ENCODE measurements at places on chromosomes 6 and 20. TPM values are rescaled to one million over a fixed set of nuclear protein-coding genes. Genes with fewer than 3 reads are reported as not detected.

FRS3 gene
- 7.9 TPM for total RNA-seq

EYA4 gene
- 0.41 TPM for total RNA-seq

ZSCAN9 gene
- total RNA-seq: 14.9 TPM

SCGN gene
- total RNA-seq: 18.5 TPM

TULP1 gene
- total RNA-seq: not detected

GABRR2 gene
- 0.72 TPM for total RNA-seq

C20orf202 gene
- not detected for total RNA-seq

RHAG gene
- not detected for total RNA-seq

C20orf141 gene
- total RNA-seq: not detected

DIDO1 gene
- 72.5 TPM for total RNA-seq

MCCD1 gene
- not detected for total RNA-seq

RNF114 gene
- total RNA-seq: 81.3 TPM

TSPO2 gene
- total RNA-seq: not detected

HLA-DMA gene
- 48.5 TPM for total RNA-seq

TMC2 gene
- not detected for total RNA-seq

APCDD1L gene
- total RNA-seq: 0.29 TPM

ADGRF5 gene
- total RNA-seq: 1.9 TPM

CST2 gene
- total RNA-seq: not detected

TRIM38 gene
- total RNA-seq: 11.4 TPM

ROS1 gene
- 1.0 TPM for total RNA-seq

NOTCH4 gene
- total RNA-seq: 1.5 TPM

OR14J1 gene
- total RNA-seq: not detected

TRAPPC3L gene
- total RNA-seq: not detected

B3GALT4 gene
- 41.7 TPM for total RNA-seq

CLPSL1 gene
- total RNA-seq: not detected

PDYN gene
- not detected for total RNA-seq

FRK gene
- total RNA-seq: 8.0 TPM

Measured in mucosa of descending colon (tissue), 3 donors.